ENCODE measurements at places on chromosomes 13 and 19. TPM values are rescaled to one million over a fixed set of nuclear protein-coding genes. Genes with fewer than 3 reads are reported as not detected.

The PSG11 gene
- total RNA-seq: not detected

The CPAMD8 gene
- 0.05 TPM for total RNA-seq

The SIGLEC14 gene
- total RNA-seq: 0.08 TPM

The SCEL gene
- 0.88 TPM for total RNA-seq

The GRIN3B gene
- 3.3 TPM for total RNA-seq

The ZNF497 gene
- 1.5 TPM for total RNA-seq

The ZNF726 gene
- total RNA-seq: 0.45 TPM

All from A549 treated with dexamethasone at 1 μM for 4 hours (cell line).